GOT3 (cell line): ENCODE measurements at places on chromosomes 5 and 9.

DNA sequence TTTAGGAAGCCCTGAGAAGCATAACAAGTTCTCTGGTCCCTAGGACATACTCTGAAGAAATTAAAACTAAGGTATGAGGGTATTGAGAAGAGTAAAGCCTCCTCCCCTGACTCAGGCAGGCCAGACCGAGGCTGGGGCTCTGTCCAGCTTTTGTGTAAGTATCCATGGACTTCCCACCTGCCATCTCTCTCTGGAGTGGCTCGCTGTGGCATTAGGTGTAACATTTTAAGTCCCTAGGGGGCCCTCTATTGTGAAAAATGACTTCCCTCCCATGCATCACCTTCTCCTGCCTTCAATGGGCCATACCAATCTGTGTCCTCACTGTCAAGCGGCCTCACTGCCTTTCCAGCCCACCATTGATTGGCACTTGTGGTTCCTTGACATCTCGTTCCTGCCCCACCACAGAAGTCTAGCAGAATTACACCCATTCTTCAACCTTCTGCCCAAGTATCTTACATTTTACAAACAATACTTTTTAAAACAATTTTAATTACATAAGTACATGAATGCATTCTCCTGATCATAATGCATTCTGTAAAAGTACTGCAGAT lies 205.5 kb downstream of the SLIT3 start:
- no peak for DNase-seq

DNA sequence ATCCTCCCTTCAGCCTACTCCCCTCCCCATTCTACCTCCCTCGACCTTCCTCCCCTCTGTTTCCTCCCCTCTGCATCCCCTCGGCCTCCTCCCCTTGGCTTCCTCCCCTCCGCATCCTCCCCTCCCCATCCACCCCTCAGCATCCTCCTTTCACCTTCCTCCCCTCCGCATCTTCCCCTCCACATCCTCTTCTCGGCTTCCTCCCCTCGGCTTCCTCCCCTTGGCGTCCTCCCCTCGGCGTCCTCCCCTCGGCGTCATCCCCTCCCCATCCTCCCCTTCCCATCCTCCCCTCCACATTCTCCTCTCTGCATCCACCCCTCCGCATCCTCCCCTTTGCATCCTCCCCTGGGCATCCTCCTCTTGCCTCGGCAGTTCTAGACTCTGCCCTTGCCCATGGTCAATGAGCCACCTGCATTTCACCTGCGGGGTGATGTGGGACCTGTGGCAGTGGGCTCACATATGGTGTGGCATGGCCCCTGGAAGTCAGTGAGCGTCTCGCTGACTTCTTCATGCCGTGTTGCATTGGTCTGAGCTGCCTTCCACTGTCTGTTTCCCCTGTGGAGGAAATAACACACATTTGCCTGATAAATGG lies 113.0 kb downstream of the WNK2 start:
- DNase-seq, result no peak

DNA sequence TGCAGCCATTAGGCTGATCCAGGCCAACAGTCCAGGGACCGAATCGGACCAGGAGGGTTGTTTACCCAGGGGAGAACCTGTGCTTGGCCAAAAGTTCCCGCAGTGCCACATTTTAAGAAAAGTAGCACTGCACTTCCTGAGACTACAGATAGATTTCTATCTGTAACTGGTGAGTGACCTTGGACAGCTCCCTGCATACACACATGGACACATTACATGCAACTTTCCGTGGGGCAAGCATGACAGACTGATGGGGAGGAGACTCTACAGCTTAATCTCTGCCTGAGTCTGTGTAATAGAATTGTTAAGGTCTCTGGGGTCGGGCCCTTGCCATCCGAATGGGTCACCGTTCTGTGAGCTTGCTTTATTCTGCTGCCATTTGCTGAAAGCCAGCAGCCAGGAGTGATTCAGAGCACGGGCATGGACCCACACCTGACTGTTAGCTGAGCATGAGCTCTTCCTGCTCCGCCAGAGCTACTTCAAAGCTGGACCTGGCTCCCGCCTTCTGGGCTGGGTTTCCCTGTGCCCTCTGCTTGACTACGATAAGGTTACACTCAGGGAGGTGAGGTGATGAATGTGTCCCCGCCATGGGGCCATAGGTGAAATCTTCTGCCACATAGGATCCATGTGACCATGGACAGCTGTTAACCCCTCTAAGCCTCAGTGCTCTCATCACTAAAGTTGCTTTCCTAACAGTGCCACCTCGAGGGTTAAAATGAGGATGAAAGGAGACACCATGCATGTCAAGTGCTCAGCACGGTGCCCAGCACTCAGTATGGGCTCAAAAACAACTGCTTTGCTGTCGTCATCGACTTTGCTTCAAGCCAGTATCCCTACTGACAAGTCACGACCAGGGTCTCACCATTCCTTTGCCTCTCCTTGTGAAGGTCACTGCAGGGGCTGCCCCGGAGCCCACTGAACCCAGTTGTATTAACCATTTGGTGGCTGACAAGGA lies 200.0 kb downstream of the MELK start:
- DNase-seq, result no peak

DNA sequence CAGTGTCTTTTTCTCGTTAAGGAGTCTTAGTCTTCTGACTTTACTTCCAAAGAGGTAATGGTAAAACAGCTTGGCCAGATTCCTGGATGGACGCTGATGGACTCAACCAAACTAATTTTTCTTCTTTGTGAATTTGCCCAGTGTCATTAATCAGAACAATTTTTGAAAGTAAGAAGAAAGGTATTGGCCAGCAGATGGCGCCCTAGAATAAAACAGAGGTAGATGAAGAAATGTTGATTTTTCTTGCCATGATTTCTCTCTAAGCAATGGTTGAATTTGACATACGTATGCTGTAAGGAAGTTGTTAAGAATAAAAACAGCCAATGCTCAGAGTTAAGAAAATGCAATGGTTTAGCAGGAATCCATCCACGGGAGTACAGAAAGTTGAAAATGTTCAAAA lies 500.0 kb downstream of the DIRAS2 start:
- no peak for DNase-seq

GRCh38 chr9:1454616-1455347 lies 404.6 kb downstream of the DMRT2 start:
- no peak for DNase-seq

DNA sequence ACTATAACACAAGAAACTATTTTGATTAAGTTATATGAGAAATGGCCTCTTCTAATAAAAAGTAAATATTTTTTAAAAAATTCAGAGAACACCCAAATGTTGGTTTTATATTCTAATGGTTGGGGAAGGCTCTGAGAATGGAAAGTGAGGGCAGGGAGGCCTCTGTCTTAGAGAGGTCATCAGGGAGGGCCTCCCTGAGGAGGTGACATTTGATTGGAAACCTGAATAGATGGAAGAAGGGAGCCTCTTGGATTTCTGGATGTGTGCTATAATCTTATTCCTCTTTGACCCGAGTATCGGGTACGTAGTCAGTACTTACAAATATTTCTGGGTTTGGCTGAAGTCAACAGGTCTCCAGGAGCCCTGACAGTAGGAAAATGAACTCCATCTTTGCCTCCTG lies 26.1 kb upstream of the GRPEL2 start:
- no peak for DNase-seq

- no peak for DNase-seq
Measured at GRCh38 chr9:37971108-37971459, 67.2 kb upstream of the SLC25A51 start.

GRCh38 chr5:151068433-151069197 lies 12.2 kb downstream of the TNIP1 start:
- DNase-seq, result no peak

DNA sequence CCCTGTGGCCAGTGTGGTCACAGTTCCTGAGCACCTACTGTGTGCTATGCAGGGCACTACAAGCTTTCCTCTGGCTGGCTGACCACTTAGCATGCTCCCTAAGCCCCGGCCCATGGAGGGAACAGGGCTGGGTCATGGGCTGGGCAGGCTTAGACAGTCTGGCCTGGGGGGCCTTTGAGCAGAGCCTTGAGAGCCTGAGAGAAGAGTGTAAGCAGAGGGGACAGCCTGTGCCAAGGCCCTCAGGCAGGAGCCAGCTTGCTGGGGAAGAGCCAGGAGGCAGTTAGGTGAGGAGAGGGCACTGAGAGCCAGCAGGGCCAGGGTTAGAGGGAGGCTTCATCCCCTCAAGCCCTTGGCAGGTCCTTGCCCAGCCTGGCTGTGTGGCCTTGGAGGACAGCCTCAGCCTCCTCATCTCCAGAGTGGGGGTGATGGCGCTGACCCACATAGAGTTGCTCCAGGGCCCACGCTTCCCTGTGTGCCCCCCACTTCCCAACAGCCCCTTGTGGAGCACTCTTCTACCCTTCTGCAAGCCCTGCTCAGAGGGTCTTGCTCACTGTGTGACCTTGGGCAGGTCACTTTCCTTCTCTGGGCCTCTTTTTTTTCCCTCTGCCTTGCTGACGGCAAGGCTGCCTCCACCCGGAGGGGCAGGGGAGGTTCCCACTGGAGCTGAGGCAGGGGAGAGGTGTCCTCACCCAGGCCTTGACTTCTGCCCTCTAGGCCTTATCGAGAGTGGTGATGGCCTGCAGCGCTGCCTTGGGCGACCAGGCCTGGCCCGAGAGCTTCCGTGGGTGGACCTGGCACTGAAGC lies 107.1 kb downstream of the PHF2 start:
- no peak for DNase-seq

DNA sequence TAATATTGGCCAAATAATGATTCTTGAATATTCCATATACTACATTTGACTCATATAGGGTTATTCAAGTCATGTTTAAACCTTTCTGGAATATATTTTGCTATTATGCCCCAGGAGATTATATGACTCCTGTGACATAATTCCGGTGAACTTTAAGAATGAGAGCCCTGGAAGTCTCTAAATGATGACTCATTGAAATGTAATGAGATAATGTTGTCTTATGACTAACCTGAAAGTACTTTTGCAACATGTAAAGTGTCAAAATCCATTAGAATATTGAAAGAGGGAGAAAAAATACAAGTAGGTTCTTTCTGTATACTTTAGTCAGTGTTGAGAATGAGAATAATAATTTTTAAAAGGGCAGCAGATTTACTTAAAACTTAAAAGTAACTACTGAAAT lies 830.4 kb downstream of the MAT2B start:
- DNase-seq, result no peak

GRCh38 chr5:24059716-24060115 lies 552.3 kb downstream of the PRDM9 start:
- DNase-seq, result no peak

- DNase-seq, result no peak
Measured at GRCh38 chr5:80962630-80963520, 2.7 kb downstream of the RASGRF2 start.

DNA sequence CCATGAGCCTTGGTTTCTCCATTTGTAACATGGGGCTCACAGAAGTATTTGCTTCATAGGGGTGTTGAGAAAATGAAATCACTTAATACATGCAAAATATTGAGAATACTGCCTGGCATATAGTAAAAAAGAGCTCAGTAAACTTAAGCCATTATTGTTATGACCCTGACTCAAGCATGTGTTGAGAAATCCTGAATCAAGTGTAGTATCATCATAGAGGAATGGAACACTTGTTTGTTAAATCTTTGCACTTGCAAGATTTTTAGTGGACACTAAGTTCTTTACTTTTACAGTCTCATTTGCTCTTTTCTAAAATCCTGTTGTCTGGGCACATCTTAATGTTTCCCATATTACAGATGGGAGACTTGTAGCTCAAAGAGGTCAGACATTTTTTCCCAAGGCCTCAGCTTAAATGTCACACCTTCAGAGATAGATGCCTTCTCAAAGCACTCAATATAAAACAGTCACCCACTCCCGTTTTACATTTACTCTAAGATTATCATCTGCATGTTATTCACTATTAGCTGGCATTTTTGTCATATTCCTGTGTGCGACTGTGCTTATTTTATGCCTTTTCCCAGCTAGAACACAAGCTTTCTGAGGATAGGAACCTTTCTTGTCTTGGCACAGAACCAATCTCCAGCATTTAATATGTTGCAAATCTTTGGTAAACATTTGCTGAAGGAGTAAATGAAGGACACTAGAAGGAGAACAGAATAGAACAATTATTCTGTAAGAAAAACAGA lies 250.0 kb upstream of the TNC start:
- no peak for DNase-seq

DNA sequence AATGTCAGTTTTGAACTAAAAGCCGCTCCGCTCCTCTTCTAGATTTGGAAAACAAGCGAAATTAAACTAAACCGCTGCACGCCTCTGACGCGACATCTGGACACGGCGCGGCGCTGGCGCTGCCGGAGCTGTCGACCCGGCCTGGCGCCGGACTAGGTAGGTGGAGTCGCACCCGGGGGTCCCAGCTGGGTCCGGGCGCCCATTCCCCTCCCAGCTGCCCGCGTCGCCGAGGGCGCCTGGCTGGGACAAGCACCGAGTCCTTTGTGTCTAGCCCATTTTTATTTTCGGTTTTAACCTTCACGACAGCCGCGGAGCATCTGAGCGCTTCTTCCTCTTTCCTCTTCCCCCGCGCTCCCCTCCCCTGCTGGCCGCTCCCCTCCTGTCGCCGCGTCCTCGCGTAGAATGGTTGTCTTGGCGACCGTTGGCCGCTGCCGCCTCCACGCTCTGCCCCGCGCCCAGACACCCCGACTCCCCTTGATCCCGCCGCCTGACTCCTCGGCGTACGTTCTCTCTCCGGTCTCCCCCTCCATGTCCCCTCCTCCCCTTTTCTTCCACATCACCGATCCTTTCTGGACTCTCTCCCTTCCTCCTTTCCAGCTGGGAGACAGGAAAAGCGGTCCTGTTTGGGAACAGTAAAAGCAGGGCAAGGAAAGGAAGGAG lies 545 bp downstream of the CDKN2B-AS1 start:
- DNase-seq, result peak; percentile 11
